Stimulated activated CD4-positive, alpha-beta T cell treated with anti-CD3 and anti-CD28 coated beads, Interleukin-15, amount 100 ng/mL, for 1 hour (primary cell): ENCODE measurements at places on chromosomes 1 and 21.

GRCh38 chr1:30920827-30921226 lies 12.3 kb upstream of the SDC3 start:
- DNase-seq: no peak

DNA sequence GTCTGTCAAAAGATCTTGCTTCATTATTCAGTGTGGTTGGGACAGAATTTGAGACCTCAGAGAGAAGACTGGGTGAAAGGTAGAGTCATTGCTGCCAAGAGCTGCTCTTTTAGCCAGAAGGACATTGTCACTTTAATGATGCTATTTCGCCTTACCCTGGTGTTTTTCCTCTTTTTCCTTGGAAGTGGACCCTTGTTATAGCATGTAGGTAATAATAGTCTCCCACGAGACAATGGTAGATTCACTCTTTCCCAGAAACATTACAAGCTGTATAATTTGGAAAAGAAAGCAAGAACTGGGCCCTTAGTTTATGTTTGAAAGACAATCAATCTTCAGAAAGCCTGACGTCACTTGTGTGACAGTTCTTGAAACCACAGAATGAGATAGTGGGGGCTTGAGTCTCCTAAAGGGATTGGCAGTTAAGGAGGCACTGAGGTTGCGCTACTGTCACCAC lies 3.8 kb downstream of the SERTAD4 start:
- DNase-seq: no peak

DNA sequence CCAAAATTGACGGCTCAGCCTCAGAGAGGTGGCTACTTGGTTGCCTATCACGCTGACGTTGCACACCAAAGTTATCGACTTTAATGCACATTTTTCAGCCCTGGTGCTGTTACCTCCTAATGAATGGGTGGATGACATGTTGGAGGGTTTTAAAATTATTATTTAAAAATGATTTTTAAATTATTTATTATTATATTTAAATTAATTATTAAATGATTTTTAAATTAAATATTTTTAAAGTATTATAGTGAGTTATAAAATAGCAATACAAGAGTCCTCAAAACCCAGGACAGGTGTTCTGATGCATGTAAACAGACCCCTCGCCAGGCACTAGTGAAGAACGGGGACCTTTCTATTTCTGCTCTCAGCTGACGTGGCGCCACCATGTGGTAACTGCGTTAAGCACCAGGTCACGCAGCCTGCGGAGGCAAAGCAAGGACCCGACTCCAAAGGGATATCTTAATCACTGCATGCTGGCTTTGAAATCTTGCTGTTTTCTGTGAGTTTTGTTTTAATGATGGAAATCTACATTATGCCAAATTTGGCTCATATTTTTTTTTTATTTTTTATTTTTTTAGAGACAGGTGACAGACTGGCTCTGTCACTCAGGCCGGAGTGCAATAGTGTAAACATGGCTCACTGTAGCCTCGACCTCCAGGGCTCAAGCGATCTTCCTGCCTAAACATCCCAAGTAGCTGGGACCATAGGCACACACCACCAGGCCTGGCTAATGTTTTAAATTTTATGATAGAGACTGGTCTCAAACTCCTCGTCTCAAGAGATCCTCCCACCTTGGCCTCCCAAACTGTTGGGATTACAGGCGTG lies 22.6 kb downstream of the CASP9 start:
- DNase-seq: peak; percentile 23

DNA sequence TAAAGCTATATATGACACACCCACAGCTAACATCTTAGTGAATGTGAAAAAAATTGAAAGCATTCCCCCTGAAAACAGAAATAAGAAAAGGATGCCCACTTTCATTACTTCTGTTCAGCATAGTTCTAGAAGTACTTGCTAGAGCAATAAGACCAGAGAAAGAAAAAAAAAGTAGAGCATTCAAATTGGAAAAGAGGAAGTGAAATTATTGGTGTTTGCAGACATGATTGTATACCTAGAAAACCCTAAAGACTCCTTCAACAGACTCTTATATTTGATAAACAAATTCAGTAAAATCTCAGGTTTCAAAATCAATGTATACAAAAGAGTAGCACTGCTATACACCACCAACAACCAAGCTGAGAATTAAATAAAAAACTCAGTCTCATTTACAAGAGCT lies 1461.0 kb downstream of the AMY1C start:
- no peak for DNase-seq

DNA sequence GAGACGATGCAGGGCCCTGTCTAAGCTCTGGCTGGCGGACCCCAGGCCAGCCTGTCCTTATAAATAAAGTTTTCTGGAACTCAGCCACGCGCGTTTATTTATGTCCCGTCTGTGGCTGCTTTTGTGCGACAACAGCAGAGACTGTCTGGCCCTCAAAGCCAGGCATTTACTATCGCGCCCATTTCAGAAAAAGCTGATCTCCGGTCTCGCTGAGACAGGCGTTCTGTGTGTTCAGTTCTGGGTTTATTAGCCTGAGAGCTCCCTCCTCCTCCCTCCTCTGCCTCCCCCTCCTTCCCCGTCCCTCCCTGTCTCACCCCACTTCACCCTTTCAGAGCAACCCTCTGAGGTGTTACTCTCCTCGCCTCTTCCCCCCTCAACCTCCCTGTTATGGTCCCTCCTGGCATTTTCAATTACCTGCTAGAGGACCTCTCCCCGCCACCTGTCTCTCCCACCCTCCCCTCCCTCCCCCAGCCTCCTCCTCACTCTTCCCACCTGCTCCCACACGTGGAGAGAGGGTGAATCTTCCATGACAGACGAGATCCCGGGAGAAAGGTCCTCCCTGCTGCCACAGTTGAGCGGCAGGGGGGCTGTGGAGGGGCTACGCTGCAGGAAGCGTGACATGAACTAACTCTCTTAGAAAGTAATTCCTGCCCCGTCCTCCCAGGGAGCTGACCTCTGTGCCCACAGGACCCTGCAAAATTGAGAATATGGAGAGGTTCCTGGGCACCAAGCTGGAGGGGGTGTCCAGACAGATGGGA lies 59.9 kb downstream of the SPSB1 start:
- no peak for DNase-seq

GRCh38 chr1:181640956-181641355 lies 157.6 kb downstream of the CACNA1E start:
- no peak for DNase-seq

DNA sequence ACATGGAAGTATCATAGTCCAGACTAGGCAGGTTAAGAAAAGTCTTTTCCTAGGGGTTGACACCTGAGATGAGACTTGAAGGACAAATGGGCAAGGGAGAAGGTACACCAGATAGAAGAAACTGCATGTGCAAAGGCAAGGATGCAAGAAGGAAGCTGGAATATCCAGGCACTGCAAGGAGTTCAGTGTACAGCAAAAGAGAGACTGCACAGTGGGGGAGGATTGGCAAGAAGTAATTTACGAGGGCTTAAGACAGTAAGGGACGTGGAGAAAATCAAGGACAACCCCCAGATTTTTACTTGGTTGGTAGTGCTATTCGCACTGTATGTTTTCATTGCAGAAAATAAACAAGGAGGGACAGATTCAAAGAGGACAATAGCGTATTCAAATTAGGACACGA lies 58.5 kb downstream of the DNM3 start:
- DNase-seq: no peak

DNA sequence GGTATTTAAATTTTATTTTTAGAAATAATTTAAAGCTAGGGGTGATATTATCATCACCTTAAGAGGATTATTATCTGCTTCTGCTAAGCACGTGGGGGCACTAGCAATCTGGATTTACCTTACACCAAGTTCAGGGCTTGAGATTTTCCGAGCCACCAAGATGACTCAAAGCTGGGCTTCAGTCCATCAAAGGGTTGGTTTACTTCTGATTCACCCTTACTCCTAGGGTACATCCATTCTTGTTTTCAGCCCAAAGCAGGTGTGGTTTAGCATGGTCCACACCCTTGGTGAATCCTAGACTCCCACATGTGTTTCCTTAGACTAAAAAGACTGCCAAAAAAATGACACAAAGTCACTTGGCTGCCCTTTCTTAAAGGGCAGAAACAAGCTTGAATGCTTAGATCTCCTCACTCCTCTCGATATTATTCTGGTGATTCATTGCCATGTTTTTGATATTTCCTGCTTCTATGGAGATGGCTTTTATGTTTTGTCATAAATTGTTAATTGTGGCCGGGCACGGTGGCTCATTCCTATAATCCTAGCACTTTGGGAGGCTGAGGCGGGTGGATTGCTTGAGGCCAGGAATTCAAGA lies 9.8 kb upstream of the PRSS38 start:
- no peak for DNase-seq

DNA sequence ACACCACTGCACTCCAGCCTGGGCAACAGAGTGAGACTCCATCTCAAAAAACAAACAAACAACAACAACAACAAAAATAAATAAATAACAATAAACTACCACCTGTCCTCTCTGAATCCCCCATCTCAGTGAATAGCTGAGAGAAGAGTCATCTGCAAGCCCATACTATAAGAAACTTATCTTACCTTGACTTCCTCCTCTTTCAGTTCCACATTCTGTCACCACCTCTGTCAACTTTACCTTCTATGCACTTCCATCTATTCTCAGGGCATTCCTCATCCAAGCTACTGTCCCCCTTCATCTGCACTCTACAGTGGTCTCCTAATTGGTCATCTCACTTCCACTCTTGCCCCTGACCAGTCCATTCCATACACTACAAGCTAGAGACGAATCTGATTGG lies 58.1 kb downstream of the KIAA0040 start:
- no peak for DNase-seq

DNA sequence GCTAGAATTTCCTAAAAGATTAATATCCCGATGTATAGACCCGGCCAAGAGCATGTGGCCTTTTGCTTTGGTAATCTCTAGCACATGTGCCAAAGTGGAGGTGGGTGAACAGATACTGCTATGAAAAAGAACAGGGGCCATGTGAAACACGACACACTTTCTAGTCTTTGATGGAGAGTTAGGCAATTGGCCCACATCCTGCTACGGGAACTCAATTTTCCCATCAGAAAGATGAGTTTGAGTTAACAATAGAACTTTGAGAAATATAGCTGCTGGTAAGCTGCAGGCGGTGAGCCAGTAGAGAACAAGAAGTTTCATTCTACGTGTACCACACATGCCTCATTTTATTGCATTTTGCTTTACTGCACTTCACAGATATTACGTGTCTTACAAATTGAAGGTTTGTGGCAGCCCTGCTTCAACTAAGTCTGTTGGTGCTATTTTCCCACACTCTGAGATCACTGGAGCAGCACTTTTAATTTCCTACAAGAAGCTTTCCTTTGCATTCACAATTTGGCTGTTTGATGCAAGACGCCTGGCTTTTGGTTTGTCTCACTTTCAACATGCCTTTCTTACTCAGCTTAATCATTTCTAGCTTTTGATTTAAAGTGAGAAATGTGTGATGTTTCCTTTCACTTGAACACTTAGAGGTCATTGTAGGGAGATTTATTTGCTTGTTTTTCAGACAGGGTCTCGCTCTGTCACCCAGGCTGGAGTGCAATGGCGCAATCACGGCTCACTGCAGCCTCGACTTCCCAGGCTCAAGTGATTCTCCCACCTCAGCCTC lies 46.3 kb downstream of the HTR6 start:
- DNase-seq: no peak

DNA sequence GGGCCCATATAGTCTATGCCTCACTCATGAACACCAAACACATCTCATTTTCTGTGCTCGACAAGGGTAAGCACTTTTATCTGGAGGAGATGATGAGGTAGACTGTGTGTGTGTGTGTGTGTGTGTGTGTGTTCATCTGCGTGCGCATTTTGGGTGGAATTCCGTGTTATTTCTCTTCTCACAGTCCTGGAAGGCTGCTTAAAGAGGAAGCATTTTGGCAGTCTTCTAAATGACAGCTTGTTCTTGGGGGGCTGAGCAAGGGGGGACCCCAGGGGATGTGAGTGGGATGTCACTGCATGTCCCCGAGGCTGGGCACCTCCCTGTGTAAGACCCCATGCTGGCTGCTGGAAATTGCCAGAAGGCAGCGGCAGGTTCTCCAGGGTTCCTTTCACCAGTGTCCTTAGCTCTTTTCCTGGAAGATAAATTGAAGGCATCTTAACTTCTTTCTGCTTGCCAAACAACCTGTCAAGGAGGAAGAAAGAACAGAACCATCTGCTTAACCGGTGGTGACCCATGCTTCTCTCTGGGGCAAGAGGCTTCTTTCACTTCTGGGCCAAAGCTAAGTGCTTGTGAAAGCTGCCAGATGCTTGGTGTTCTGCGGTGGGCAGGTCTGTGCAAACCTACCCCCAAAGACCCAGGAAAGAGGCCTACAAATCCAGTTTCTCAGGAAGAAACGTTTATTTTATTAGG lies 9.9 kb upstream of the RD3 start:
- DNase-seq: no peak

DNA sequence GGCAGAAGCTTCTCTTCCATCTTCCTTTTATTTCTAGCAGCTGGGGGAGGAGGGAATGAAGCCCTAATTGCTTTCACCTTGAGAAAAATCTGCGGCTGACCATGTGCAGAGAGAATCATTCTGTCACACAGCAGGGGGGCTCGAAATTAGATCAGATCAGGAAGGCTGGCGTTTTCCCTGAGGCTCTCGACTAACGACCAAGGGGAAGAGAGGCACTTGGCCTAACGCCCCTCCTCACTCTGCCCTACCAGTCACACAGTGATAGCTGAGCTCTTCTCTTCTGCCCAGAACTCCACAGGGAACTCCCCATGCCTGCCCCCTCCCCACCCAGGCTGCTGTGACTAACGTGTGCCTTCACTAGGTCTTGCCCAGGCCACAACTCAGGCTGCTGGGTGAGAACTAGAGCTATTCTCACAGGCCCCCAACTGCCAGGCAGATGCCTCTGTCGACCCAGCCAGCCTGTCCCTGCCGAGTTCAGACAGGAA lies 26.5 kb upstream of the KHDRBS1 start:
- DNase-seq: no peak

DNA sequence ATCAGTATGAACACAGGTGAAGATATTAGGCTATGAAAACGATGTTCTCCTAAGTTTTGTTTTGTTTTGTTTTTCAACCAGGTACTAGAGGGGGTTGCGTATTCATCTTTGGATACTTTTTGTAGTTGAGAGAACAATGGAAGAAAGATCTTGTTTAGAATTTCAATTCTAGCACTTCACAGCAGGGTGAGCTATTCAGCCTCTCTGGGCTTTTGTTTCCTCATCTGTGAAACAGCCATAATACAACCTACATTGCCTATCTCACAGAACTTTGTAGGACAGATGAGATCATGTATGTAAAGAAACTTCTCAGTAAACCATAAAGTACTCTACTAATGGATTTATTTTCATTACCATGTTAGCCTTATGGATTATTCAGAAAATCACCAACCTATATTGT lies 199.5 kb downstream of the GPATCH2 start:
- no peak for DNase-seq

DNA sequence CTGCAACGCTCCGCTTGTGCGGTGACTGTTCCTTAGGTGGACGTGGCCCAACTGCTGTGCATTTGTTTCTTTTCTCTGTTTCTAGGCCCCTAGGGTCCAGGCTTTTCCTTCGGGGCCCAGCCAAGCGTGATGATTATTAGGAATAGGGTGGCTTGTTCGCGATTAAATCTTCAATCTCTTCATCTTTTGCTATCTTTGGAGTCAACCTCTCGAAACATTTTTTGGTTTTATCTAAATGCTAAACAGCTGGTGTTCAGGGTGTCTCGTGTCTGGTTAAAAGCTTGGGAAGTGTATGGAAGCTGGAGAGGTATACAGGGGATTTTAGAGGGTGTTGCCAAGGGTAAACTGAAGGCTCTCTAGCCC lies 844 bp upstream of the PLD5 start:
- no peak for DNase-seq

- no peak for DNase-seq
These were observed 13.7 kb downstream of the ACTA1 start for GRCh38 chr1:229420224-229420623.

GRCh38 chr1:152505083-152505482 lies 5.5 kb upstream of the LCE5A start:
- DNase-seq: no peak
